Activated CD4-positive, alpha-beta T cell treated with anti-CD3 and anti-CD28 coated beads, Interleukin-2, Interleukin-6, amounts not matched to agents 100 ng/mL and 50 ng/mL, durations not matched to agents 16 hours and 8 hours (primary cell): ENCODE measurements at places on chromosomes 6 and 20.
A peak's percentile ranks its signal among the peaks of the same experiment; 100 is the strongest.

DNA sequence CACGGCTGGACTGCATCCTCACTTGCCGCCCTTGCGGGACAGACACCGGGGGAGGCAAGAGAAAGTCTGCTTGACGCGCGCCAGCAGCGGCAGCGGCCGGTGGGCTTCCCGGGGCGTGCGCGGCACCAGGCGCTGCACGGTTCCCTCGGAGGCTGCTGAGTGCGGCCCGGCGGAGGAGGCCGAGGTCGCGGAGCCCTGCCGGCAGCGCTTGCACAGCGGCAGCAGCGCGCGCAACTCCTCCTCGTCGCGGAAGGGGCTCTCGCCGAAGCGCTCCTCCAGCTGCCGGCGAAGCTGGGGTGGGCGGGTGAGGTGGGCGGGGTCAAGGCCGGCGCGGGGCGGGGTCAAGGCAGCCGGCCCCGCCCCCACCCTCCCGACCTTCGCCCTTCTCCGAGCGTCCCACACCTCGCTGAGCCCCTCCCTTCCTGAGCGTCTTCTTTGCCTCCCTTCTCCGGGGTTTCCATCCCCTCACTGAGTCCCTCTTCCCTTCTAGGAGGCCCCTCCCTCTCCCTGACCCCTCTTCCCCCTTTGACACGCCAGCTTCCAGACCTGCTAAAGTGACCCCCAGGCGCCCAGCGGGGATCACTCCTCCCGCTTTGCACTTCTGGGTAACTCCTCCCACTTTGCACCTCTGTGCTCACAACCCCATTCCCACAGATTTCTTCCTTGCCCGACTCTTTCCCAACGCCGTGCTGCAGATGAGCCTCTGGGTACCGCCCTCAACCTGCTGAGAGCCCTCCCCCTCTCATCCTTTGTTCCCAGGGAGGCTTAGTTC is 8.8 kb downstream of the DUSP15 start:
- DNase-seq, result peak; percentile 72

- DNase-seq, result no peak
Observed at GRCh38 chr6:165782134-165782533, 119.1 kb upstream of the PDE10A start.

GRCh38 chr6:135938576-135939207 is 87.2 kb downstream of the PDE7B start:
- DNase-seq, result no peak

DNA sequence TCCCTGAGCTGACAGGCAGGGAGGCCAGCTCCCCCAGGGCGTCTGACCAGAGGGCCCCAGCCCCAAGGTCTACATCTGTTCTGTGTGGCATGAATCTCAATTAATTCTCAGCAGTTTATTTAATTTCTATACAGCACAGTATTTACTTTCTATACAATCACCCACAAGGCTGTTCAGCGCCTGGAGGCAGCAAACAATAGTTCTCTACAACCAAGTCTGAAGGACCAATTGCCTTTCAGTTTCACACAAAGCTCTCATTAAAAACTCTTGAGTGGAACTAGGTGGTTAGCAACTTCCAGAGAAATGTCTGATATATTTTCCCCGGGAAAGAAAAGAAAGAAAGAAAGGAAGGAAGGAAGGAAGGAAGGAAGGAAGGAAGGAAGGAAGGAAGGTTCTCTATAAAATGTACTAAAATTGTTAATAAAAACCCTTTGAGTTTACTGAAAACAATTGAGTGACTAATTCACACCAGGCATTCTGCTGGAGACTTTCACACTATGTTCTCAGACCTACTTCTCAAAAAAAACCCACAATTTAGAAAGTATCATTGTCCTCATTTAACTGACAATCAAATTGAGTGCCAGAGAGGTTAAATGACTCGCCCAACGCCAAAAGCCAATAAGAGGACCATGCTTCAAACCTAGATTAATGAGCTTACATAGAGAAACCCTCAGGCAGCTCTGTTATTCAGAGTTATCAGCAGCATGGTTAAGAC is 62.5 kb downstream of the METTL24 start:
- no peak for DNase-seq

GRCh38 chr6:12379181-12379580 is 89.0 kb downstream of the EDN1 start:
- no peak for DNase-seq

DNA sequence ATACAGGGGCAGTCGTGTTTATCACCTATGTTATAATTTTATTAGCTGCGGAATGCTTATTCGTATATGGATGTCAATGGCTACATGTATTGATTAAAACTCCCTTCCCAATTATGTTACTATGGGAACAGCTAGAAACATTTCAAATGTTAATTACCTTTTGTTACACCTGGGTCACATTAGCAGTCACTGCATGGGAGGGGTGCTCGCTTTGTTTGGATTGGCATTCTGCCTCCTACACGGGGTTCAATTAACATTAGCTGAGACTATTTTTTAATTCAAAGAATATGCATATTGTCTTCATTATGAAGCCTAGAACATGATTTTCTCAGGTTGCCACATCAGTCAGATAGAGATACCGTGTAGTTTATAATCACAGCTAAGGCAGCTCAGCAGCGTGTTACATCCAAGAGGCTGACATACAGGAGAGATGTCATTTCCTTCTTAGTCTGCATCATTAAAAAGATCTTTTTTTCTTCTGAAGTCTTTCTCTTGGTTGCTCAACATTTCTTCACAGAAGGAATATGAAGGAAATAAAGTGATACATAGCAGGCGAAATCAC is 76.2 kb upstream of the RPS6KA2 start:
- no peak for DNase-seq
